ENCODE measurements at places on chromosomes 11 and 22.

GRCh38 chr11:103651341-103651998 is 385.0 kb upstream of the DDI1 start:
- no peak for DNase-seq

DNA sequence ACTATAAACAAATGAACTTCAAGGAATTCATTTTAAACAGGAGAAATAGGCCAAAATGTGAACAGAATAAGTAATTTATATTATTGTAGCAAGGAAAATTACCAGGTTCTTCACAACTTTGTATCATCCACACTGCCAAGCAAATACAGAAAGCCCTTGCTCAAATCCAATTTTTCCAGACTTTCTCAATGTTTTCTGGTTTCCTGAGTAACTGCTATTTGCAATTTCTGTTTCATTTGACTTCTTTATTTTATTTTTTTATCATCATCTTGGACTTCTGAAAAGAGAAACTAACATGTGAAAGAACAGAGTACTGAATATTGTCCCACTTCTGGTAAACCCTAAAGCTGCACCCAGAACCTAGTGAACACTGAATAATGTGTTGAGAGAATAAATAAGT is 61.0 kb downstream of the SLC1A2 start:
- DNase-seq = no peak

DNA sequence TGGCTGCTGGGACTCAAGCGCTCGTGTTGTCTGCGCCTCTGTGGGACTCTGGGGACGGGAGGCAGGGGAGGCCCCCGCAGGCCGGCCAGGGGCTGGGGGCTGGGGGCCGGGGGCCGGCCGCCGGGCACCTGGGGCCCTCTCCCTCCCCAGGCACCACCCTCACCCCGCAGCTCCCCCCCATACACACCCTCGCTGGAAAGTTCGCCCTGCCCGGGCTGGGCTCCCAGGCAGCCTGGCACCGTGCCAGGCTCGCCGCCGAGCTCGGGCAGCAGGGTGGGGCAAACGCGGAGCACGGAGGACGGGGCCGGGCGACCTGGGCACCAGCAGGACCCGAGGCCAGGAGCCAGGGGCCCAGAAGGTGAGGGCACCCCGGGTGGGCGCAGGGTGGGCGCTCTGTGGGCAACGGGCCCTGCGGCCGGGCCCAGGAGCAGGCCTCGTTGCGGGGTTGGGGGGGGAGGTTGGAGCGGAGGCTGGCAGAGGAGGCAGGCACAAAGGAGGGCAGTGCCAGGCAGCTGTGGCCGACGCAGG is 76.7 kb upstream of the WNT7B start:
- no peak for DNase-seq

- no peak for DNase-seq
These were observed 72.1 kb downstream of the SEZ6L start for GRCh38 chr22:26241361-26241760.

DNA sequence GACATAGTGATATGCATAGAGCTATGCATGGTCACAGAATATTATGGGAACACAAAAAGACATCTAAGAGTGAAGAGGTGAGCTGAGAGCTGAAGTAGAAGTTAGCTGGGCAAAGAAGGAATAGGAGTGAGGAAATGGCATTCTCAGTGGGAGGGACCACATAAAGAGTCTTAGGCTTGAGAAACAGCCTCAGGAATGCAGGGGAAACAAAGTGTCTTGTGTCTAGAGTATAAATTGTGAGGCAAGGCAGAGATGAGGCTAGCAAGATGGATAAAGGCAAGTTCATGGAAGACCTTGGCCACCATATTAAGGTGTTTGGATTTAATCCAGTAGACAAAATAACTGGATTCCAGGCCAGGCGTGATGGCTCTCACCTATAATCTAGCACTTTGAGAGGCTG is 40.6 kb upstream of the CRTAM start:
- DNase-seq = no peak

GRCh38 chr11:73184953-73185671 is 33.0 kb upstream of the P2RY2 start:
- no peak for DNase-seq

DNA sequence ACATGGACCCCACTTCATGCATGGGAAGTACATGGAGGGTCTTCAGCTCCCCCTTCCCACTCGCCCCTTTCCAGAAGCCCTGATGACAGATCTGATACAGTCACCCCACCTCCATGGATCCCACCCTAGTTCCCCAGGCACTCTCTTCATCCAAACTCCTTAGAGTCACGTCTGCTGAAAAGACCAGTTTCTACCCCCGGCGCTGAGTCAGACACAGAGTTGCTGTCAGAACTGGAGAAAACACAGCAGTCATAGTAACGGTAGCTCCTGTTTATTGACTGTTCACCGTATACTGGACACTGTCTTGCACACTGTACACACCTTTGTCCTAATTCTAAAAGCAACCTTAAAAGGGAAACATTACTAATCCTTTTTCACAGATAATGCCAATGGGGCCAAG is 29.1 kb downstream of the DRD2 start:
- no peak for DNase-seq

- DNase-seq = no peak
These were observed 3.1 kb downstream of the CERK start for GRCh38 chr22:46734830-46735453.

- DNase-seq = no peak
These were observed 50.1 kb downstream of the ACER3 start for GRCh38 chr11:76910620-76911414.

DNA sequence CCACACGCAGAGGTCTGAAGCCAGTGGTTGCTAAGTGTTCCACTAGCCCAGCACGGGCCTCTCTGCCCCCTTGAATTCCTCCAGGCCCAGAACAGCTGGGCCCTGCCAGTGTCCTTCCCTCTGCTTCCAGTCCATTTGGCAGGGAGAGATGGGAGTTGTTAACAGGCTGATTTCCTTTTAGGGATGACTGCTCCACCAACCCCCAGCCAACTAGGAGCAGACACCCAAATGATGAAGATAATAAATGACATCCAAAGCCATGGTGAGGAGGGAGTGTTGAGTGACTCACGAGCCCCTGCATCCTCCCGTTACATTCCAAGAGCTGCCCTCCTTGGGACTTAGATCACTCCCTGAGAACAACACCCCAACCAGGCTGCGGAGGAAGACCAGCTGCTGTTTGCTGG is 20.6 kb downstream of the PARVA start:
- no peak for DNase-seq

DNA sequence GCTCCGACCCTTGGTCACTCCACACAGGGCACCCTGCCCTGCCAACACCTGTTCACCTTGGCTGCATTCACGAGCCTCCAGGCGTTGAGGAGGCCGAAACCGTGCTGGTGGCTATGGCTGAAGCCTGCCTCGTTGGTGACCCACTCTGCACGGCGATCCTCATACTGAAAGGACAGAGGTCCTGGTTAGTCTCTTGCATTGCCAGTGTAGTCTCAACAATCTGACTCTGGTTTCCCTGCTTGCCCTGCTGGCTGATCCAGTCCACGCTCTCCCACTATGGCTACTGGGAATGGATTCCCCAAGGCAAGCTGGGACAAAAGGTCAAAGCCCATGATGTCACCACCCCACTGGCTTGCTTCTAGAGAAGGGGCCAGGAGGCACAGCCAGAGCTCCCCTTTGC is 12.9 kb downstream of the PCSK7 start:
- no peak for DNase-seq
